ENCODE measurements at places on chromosomes 1 and 21.

DNA sequence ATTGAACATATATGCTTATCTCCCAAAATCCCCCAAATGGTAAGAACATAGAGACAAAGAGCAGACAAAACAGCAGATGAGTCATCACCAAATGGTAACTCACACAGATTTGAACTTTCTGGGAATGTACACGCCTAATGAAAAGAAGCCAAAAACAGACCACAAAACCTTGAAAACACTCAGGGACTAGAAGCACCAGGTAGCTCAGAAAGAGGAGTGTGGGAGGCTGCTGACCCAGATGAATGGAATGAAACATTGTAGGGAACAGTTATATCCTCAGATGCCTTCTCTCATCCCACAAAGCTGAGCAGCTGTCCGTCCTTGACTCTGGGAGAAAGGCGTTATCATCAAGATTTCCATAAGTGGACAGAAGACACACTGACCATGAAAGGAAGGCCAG is 307.0 kb upstream of the USP25 start:
- peak; percentile 58 for DNase-seq

DNA sequence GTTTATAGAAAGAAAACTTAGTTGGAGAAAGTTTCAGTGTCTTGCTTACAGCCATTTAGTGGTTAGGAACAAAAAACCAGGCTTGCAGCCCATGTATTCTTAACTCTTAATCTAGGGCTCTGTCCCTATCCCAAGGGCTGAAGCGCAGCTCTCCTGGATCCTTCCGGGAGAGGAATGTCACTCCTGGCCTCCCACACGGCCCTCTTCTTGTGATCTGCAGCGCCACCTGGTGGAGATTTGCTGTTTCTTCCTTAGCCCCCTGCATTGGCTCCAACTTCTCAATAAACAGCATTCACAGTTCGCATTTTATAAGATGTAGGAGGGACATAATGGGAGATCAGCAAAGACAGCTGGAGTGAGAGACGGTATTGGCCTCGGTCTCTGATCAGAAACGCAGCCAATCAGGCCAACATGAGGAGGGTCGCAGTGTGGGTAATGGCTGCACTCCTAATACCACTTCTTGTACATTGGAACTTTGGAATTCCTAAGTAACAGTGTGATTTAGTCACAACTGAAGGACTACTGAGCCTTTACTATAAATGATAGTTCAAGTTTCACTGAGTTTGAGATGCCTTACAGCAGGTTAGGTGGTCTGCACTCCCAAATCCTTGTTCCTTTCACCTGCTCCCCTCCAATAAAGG is 283.4 kb downstream of the ASTN1 start:
- peak; percentile 36 for DNase-seq

GRCh38 chr1:90724926-90725656 is 8.0 kb upstream of the BARHL2 start:
- DNase-seq = no peak

DNA sequence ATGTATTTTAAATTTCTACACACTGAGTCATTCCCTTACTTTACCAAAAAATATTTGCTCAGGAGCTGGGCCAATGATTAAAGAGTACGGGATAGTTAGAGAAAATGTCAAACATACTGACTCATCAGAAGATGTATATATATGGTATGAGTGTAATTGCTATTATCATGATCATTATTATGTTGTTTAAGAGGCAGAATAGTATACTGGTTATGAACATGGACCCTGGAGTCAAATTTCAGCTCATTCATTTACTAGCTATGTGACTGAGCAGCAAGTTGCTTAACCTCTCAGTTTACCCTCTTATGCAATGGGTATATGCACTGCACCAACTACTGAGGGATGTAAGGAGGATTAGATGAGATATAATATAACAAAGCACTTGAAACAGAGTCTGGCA is 41.2 kb upstream of the USH2A start:
- DNase-seq = no peak

DNA sequence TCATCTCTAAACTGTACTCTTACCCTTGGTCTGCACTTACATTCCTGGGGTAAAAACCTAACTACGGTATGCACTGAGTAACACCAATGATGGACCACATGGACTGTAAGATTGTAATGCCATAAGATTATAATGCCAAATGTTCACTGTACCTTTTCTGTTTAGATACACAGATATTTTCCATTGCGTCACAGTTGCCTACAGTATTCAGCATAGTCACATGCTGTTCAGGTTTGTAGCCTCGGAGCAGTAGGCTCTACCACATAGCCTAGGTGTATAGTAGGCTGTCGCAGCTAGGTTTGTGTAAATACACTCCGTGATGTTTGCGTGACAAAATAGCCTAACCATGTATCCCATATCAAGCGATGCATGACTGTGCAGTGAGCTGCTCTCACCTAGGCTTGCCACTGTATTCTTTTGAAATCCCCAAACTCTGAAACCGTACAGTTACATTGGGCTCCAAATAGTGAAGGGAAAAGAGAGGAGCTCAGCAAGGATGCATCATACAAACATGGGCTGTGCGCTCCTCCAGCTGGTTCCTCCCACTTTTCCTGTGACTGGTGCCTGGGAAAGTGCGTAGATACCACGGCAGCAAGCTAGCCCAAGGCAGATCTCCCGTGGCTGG is 35.2 kb downstream of the CFAP57 start:
- DNase-seq = no peak

GRCh38 chr1:40899230-40899870 is 37.2 kb upstream of the CITED4 start:
- no peak for DNase-seq

DNA sequence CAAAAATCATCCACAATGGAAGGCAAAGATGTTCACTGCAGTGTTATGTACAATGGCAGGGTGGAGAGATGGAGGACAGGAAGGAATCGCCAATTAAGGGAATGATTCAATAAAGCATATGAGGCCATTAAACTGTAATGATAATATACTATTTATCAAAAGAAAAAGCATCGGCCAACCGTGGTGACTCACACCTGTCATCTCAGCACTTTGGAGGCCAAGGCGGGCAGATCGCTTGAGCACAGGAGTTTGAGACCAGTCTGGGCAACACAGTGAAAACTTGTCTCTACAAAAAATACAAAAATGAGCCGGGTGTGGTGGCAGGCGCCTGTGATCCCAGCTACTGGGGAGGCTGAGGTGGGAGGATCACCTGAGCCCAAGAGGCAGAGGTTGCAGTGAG is 89.1 kb downstream of the SSBP3 start:
- DNase-seq = no peak

GRCh38 chr1:36787312-36787913 is 246.9 kb downstream of the GRIK3 start:
- no peak for DNase-seq

- DNase-seq = no peak
Observed at GRCh38 chr1:57132993-57133622, 167.3 kb upstream of the C8B start.

- DNase-seq = no peak
Observed at GRCh38 chr21:26800970-26801431, 44.2 kb downstream of the ADAMTS1 start.

GRCh38 chr1:173009597-173009996 is 41.1 kb downstream of the TNFSF18 start:
- peak; percentile 9 for DNase-seq

- no peak for DNase-seq
Observed at GRCh38 chr1:2226525-2227345, 1.4 kb upstream of the SKI start.

DNA sequence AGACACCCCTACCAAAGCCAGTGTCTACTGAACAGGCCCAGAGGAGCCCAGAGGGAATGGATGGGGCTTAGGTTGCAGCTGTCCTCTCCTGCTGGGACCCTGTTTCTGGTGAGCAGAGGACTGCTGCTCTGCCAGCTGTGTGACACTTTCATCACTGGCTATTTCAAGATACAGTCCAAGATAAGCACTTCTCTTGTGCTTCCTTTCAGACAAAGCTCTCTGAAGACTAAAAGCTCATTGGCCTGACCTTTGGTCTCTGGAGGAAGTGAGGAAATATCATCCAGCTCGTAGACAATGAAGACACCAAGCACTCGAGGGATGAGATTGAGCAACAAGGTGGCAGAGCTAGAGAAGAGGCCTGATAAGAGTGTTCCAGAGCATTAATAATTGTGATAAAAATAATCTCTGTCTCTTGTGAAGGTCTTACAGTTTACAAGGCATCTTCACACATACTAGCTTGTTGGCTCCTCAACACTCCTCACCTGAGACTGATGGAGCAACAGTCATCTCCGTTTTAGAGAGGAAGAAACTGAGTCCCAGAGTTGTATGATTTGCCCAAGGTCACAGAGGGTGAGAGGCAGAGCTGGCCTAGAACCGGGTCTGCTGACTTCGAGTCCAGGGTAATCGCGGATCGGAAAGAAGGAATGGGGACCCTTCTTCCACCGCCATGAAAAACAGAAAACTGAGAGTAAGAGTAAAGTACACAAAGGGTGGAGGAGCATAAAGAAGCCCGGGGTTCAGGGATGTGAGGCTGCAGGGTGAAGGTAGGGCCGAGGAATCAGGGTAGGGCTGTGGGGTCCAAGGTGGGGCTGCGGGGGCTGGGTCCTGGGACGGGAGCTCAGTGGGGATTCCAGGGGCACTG is 666 bp downstream of the PAFAH2 start:
- DNase-seq = peak; percentile 18

GRCh38 chr1:165228111-165228655 is 128.3 kb downstream of the LMX1A start:
- no peak for DNase-seq

DNA sequence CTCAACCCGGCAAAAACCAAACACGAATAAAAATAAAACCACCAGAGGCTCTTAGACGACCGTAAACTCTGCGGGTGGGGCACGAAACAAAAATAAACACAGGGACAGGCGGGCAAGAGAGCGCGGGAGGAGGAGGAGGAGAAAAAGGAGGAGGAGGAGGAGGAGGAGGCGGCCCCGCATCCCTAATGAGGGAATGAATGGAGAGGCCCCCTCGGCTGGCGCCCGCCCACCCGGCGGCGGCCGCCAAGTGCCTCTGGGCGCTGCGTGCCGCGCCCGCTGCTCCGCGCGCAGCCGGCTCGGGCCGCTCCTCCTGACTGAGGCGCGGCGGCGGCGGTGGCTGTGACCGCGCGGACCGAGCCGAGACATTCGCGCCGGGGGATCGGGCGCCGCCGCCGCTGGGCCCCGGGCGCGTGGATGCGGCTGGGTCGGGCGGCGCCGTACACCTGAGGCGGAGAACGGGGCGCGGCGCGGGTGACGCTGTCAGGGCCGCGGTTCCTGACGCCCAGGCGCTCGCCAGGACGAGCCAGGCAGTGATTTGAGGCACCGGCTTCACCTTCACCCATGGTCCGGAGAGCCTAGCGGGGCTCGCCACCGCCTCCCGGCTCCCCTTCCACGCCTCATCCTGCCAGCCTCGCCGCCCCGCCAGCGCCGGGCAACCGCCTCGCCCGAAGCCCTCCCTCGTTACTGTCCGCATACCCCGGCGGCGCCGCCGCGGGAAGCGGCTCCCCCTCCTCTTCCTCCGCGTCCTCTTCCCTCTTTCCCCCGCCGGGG is at the start of gene MARK1:
Gene MARK1, plus strand, starts transcription at position 229 of the 771 bp plus-strand sequence. CDS start 687 bp downstream, outside the sequence.
- DNase-seq = peak; percentile 42

DNA sequence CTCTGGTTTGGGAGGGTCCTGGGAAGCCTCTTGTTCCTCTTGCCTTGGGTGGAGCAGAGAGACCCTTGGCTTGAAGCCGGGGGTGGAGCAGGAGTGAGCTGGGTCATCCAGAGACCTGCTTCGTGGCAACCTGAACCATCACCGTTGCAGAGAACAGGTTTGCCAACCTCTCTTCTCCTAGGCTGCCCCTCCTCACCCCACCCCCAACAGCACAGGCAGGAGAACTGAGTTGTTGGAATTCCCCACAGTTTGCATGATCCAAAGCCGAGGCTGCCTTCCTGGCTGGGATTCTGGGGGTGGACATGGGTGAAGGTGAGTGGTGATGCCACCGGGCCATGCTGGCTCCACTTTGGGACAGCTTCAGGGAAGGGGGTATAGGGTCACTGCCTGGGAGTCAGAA is 2.2 kb downstream of the WNT4 start:
- DNase-seq = no peak

GRCh38 chr1:6652986-6653385 is 28.3 kb downstream of the THAP3 start:
- DNase-seq = no peak

DNA sequence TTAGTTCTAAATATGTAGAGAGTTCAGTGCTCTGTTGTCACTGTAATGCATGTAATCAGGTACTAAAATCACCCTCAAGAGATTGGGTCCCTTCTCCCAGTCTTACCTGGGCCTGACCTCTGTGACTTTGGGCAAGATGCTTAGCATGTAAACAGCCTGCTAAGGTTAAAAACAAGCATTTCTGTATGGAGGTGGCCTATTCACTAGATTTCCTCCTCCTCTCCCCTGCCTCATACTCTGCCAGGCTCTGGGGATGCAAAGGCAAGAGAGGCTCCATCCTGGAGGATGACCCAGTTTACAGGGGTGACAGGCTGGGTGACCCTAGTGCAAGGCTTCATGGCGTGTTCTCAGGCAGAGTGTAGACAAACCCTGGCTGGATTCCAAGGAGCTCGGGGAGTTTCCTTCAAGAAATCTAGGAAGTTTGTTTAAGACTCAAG is 28.8 kb downstream of the VANGL2 start:
- DNase-seq = no peak

- peak; percentile 31 for DNase-seq
Observed at GRCh38 chr21:39084979-39085729, 98.1 kb downstream of the PSMG1 start.

DNA sequence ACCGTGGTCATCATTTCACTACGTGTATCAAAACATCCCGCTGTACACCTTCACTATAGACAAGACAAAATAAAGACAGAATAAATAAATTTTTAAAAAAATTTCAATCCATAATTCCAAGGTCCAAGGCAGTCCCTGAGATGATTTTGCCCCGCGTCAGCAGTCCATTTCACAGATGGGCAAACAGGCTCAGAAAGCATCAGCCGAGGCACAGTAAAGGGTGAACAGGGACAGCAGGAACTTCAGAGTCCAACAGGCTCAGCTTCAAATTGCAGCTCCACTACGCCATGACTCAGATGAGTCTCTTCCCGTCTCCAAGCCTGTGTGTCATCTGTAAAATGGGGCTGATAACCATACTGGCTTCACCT is 15.0 kb downstream of the MATN1 start:
- no peak for DNase-seq

GRCh38 chr1:228156515-228156881 is 6.8 kb downstream of the GJC2 start:
- DNase-seq = peak; percentile 84

- no peak for DNase-seq
Observed at GRCh38 chr1:168656485-168656884, 72.5 kb downstream of the DPT start.

DNA sequence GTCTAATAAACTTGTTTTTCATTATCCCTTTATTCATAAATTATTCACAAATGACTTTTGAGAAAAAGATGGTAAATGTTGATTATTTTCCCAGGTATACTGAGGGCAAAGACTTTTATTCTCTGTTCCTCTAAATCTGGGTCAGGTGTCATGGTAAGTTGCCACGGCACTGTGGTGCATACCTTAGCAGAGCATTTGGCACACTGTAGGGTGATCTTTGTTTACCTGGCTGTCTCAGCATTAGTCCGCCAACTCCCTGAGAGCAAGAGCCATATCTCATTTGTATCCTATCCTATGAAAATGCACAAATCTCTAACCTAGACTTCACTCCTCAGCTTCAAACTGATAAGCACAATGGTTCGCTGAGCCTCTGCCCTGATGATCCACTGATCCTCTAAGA is 24.9 kb downstream of the GDAP2 start:
- DNase-seq = no peak
